ENCODE measurements at places on chromosomes 16 and 17.

GRCh38 chr17:81513753-81514488, 1.3 kb upstream of the ACTG1 start:
- no peak for DNase-seq

GRCh38 chr16:86317813-86318650, 192.3 kb upstream of the FOXF1 start:
- DNase-seq: no peak

DNA sequence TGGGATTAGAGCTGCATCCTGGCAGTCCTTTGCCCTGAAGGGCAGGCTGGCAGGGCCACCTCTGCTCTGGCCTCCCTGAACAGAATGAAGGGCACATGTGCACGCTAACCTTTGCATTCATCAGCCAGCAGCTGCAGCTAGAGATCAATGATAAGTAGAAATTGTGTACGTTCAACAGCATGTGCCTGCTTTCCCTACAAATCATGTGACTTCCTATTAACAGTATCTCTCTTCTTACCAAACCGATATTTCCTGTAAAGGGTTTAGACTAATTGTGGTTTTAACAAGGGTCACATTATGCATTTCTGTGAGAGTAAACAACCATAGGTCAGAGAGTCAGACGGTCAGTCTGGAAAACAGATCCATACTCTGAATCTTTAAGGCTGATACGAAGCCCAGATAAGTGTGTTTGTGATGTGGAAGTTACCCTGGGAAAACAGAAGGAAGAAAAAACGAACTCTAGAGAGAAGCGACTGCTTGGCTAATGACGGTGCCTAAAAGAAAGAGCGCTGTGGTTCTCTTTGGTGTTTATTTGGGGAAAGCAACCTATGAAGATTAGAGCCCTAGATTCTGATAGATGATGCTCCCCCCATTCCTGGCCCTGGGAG, 219.4 kb downstream of the MAF start:
- no peak for DNase-seq

GRCh38 chr17:44794851-44795413, 35.2 kb downstream of the GJC1 start:
- no peak for DNase-seq

DNA sequence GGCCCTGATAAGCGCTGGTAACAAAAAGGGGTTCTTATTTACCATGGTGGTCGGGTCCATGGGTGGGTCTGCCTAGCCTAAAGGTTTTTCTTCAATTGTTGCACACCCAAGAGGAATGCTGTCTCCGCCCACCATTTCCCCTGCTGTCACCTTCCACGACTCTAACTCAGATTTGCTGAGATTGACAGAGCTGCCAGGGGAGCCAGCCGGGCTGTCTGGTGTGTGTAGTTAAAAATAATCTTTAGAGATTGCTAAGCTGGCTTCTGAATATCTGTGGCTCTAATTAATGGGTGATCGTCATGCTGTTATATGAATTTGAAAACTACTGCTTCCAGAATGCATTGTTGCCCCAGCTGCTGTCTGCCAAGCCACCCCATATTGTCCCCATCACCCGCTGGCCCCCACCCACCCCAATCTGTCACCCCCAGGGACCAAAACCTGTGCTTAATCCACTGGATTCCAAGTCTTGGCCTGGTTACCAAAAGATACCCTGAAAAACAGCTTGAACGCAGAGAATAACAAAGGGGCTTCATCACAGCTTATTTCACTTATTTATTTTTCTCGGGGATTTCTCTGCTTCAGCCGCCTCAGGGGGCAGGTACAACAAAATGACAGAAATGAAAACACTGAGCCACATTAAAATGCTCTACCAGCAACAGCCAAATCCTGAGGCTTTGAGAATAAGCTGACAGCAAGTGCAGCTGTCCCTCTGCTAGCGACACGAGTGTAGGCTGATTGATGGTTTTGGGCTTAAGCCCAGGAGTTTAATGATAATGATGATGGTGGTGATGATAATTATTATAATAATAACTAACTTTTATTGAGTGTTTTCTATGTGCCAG, 46.1 kb upstream of the NLK start:
- no peak for DNase-seq

GRCh38 chr16:87713451-87714229, 52.1 kb downstream of the KLHDC4 start:
- no peak for DNase-seq

DNA sequence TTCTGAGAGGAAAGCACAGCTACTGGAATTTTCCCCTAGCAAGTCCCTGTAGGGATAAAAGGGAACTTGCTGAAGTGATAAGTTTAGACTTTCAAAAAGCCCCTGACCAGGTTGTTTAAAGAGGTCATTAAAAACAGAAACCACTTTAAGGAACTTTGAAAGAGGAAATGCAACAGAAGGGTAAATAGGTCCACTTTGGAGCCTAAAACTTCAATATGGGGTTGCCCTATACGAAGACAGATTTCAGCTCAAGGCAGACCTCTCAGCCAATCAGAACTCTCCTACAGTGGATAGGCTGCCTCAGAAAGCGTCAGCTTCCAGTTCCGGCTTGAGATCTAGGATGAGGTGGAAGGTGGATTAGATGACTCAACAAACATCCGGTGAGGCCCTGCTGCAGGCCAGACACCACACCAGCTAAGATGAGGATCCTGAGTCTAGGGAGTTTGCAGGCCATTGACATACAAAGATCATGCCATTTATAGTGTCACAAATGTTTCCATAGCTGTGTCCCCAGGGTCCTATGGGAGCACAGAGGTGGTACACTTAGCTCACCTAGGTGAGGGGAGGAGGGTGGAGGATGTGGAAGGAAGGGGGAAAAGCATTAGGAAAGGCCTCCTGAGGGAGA, 7.9 kb upstream of the MFSD6L start:
- DNase-seq: no peak

- no peak for DNase-seq
Measured at GRCh38 chr16:52283584-52284375, 263.2 kb downstream of the TOX3 start.

GRCh38 chr16:73025856-73026210, 22.1 kb downstream of the ZFHX3 start:
- DNase-seq: no peak

DNA sequence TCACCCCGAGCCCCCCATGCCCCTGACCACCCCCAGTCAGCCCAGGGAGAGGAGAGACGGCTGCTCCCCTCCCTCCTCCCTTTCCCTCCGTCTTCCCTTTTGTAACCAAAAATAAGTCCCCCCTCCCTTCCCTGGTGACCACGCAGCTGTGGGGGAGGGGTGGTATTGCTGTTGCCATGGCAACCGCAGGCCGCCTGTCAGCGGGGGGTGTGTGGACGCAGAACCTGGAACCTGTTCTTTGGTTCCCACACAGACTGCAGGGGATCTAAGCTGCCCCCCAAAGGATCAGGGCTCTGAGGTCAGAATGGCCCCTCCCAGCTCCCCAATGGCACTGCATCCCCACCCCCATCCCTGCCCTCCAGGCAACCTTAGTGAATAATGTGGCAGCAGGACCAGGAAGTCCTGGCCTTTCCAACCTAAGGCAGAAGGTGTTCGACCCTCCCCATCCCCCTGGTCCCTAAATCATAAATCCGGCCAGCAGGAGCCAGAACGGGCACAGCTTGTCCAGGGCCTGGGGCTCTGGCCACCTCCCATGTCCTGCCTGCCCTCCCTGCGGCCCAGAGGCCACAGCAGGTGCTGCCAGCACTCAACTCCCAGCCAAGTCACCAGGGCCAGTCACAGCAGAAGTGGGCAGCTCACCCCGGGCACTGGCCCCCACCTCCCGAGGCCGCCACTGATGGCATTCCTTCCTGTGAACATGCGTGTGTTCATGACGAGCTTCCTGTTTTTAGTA, 12.0 kb downstream of the CA4 start:
- DNase-seq: no peak

DNA sequence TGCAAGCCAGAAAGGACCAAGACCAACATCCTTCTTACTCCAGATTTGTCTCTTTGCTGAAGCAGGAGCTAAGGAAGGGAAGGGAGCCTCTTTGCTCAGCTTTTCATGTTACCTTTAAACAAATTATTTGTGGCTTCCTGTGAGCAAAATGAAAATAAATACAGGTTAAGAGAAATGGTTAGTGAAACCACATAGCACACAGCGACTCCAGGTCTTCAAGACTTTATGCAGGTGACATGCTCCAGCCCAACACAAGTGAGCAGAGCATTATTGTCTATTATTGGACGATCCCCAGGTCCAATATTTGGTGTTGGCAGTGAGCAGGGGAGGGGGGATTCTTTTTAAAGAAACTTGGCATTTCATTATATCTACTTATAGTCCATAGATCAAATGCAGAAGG, 53.3 kb downstream of the SALL1 start:
- no peak for DNase-seq

DNA sequence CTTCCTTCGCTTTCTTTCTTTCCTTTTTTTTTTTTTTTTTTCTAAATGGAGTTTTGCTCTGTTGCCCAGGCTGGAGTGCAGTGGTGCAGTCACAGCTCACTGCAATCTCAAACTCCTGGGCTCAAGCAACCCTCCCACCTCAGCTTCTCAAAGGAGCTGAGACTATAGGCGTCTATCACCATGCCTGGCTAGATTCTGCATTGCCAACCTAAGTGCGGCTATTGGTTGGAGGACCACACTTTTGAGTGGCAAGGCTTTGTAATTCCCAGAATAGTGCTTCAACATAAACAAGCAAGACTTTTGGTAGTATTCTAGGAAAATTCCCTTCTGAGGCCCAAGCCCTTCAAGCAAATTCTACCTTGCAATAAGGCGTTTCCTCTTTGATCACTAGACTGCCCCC, 107.8 kb downstream of the YPEL2 start:
- no peak for DNase-seq

GRCh38 chr17:40487371-40488020, 13.9 kb downstream of the TNS4 start:
- DNase-seq: no peak

GRCh38 chr17:64084086-64084939, 45.6 kb downstream of the ERN1 start:
- DNase-seq: no peak

DNA sequence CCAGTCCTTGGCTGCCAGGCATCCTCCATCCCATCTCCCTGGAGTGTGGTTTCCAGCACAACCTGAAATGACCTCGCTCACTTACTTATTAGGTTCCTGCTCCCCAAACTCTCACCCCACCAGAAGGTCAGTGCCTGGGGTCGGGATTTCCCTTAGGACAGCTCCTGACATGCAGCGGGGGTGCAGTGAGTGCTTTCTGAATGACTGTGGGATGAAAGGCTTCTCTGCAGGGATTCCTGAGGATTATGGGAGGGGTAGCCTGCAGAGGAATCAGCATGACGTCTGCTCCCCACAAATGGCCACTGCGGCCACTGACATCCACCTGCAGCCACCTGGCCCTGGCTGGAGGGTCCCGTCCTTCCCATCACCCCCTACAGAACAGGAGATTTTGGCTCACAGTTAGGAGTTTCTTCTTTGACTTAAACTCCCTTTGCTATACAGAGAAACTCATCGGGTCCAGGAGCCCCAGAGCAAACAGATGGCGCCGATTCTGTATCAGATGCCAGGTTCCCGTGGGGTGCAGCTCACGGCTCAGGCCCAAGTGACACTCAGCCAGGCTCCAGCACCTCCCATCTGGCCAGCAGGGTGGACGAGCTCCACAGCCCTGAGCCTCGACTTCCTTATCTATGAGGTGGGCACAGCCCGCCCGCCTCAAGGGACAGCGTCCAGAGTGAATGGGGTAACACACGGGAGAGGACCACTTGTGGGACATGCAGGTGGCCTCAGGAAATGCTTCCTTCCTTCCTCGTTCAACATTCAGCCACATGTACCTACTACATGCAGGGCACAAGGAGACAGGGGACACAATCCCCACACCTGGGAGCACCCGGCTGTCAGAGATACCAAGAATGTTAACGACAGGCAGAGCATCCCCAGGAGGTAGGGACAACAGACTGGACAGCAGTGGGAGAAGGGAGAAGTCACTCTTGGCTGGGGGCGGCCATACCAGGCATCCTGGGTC, 69.8 kb downstream of the RMI2 start:
- no peak for DNase-seq

DNA sequence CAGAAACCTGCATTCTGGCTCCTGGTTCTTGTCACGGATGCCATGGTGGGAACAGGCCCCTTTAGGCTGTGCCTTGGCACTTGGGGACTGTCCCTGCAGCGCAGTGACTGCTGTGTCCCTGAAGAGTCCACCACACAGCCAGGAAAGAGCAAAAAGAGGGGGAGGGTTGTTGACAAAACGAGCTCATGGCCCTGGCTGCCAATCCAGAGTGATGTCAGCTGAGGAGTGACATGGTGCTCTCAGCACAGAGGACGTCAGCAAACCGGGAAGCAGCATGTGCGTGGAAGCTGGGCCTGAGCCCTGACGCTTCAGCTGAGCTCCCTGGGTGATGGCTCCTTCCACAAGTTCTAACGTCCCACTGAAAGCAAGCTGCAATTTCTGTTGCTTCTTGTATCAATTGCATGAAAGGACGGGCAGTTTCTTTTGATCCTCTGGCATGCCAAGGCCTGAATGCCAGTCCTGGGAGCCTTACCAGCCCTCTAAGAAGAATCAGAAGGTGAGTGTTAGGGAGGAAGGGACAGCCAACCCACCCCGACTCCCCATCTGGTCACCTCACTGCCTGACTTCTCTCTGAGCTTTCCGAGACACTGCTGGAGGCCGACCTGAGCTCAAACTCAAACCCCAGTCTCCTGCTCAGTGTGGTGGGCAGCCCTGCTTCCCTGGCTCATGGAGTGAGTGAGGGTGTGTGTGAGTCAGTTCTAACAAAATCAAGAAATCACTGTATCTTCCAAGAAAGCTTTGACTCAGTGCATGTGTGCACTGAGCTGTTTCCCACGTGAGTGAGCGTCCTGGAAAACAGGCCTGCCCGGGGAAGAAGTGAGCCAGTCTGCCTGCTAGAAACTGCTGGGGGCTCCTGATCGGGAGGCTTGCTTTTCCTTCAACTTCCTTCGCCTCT, 14.7 kb upstream of the WNT3 start:
- DNase-seq: no peak

DNA sequence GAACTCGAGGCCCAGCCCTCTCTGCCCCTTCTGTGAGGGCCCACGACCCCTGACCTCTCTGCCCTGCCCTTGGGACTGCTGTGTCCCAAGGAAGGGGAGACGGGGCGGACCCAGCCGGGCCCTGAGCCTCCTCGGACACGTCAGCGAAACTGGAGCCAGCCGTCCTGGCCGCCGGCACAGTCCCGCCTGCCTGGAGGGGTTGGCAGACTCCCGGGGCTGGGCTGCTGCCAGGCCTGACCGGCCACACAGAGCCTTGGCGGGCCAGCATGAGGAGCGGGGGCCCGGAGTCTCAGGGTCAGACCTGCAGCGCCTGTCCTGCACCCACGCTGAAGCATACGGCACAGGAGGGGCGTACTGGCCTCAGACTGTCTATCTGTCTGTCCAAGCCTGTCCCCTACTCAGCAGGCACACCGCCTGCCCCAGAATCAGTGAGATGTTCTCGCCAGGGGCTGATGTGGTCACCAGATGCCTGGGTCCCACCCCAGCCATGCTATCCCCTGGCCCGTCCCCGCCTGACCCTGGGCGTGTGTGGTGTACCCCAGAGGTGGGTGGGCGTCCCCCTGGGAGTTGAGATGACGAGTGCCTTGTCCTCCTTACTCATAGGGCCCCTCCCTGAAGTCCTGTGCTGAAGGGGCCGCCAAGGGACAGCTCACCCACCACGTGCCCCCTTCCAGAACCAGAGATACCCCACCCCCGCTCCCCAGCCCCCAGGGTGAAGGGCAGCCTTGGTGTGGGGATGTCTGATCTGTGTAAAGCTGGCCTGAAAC, 4.7 kb downstream of the VASN start:
- DNase-seq: no peak

All from iPS DF 6.9 (cell line).